Activated CD8-positive, alpha-beta T cell treated with anti-CD3 and anti-CD28 coated beads, Interleukin-2, amount 10 ng/mL, durations not matched to agents 7 days and 5 days (primary cell): ENCODE measurements at places on chromosomes 13 and 19. TPM values are rescaled to one million over a fixed set of nuclear protein-coding genes. Genes with fewer than 3 reads are reported as not detected.

The CLDN10 gene
- total RNA-seq: not detected

The CERS1 gene
- total RNA-seq: not detected

The CCDC122 gene
- 1.3 TPM for total RNA-seq

The THSD1 gene
- total RNA-seq: 0.16 TPM

The COX7A1 gene
- not detected for total RNA-seq

The ZNF665 gene
- total RNA-seq: 5.9 TPM

The HIPK4 gene
- not detected for total RNA-seq

The UBE2L5 gene
- total RNA-seq: not detected
